Putamen (tissue), 1 donor: ENCODE measurements at places on chromosomes 7 and 10.

GRCh38 chr10:130956251-130956650 is 355.3 kb downstream of the TCERG1L start:
- DNase-seq, result no peak

GRCh38 chr10:70493660-70494234 is 15.2 kb downstream of the PALD1 start:
- DNase-seq, result no peak

DNA sequence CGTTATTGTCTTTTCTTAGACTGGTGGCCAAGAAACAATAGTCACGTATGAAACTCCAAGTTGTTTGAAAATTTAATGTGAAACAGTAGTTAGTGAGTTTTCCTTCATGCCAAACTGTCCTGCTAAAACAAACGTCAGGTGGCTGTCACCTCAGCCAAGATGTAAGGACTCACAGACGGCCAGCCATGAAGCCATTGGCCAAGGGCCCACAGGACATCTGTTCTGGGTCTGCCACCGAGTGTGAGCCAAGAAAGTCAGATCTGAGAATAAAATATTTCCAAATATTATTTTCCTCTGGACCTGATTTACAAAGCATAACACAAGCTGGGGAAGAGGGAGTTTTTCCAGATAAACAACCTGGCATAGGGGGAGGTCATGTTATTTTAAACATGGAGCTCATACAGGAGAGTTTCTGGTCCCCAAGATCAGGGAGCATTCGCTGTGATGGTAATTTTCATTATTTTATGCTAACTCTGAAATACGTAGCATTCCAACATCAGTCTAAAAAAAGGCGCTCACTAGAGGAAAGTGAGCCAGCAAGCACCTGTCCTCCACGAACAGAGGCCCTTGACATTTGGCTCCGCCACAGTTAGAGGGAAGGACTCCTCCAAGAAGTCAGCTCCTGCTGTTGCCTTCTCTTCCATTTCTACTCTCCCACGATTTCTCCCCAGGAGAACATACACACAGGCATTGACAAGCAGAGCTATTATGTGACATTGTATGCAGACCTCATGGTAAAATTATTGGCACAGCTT is 38.9 kb upstream of the LANCL2 start:
- no peak for DNase-seq

GRCh38 chr7:107874605-107875446 is 16.2 kb upstream of the DLD start:
- peak; percentile 55 for DNase-seq

DNA sequence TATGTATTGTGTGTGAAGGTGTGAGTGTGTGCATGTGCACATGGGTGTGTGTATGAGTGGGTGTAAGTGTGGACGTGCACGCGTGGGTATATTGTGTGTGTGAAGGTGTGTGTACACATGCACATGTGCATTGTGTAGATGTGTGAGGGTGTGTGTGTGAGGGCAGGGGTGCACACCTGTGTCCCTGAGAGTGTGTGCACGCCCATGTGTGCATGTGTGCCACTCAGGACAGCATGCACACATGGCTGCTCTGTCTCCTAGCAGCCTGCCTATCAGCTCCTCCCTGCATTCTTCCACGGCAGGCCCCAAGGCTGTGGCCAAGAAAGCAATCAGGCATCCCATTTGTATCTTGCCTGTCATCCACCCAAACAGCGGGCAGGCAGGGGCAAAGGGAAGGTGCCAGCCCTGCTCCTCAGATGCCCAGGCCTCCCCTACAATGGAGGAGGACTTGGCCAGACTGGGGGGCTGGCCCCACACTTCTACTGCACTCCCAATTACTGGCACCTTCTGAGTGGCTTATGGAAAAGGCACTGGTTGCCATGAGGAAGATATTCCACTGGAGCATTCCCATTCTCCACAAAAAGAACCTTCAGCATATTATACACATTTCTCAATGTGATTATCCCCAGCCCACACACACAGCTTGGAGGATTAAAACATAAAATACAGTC is 380.4 kb upstream of the ZMIZ1 start:
- no peak for DNase-seq

- no peak for DNase-seq
Observed at GRCh38 chr10:89553064-89553734, 17.8 kb upstream of the SLC16A12 start.

DNA sequence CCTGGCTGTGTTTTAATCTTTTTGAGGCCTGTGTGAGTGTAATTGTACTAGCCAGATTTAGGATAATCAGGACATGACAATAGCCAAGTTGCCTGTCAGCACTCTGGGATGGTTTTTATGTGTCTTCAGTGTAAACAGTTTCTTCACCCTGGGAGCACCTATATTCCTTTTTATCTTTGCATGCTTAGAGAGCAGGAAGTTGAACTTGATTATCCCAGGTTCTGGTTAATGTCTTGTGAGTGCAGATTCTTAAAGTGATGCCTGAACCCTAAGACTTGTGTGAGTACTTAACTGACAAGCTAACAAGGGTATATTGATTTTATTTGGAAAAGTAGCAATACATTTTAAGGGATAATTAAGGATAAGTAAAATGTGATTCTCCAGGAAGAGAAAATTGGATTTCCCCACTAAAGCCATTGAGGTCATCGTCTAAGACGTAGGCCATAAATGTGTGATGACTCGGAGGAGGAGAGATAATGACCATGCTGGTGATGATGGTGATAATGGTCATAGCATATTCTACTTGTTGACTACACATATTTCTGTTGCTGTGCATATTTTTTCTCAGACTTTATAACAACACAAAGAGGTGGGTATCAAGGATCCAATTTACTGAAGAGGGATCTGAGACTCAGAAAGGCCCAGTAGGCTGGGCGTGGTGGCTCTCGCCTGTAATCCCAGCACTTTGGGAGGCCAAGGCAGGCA is 234.7 kb downstream of the CAMK1D start:
- no peak for DNase-seq

- DNase-seq, result no peak
Observed at GRCh38 chr10:79094412-79095175, 25.8 kb downstream of the ZMIZ1 start.
